ENCODE measurements at places on chromosomes 12 and 14. TPM values are rescaled to one million over a fixed set of nuclear protein-coding genes. Genes with fewer than 3 reads are reported as not detected.
A peak's percentile ranks its signal among the peaks of the same experiment; 100 is the strongest.

- no peak for DNase-seq
Measured at GRCh38 chr12:579420-580110, 83.7 kb downstream of the NINJ2 start.

DNA sequence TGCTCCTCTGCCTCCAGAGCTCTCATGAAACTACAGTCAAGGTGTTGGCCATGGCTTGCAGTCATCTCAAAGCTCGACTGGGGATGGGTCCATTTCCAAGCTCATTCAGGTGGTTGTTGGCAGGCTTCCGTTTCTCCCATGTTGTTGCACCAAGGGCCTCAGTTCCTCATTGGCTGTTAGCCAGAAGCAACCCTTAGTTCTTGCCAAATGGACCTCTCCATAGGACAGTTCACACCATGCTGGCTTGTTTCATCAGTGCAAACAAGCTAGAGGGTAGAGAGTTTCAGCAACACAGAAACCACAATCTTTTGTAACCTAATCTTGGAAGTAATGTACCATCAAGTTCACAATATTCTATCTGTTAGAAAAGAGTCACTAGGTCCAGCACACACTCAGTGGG lies 22.7 kb upstream of the PPM1A start:
- no peak for DNase-seq

DNA sequence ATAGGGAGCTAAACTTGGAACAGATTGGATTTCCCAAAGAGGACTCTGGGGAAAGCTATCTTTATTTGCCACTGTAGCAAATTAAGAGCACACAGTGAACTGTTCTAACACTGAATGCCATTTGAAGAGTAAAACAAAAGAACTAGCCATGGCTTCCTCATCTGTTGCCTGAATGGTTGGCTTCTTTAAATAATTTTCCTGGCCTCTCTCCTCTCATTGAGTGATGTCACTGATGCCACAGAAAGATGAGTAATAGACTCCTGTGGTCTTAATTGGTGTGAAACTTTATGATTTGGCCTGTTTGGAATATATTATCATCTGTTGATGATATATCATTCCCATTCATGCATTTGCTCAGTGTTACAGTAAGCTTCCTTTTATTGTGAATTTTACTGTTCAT lies 42.5 kb downstream of the WDR20 start:
- DNase-seq: no peak

DNA sequence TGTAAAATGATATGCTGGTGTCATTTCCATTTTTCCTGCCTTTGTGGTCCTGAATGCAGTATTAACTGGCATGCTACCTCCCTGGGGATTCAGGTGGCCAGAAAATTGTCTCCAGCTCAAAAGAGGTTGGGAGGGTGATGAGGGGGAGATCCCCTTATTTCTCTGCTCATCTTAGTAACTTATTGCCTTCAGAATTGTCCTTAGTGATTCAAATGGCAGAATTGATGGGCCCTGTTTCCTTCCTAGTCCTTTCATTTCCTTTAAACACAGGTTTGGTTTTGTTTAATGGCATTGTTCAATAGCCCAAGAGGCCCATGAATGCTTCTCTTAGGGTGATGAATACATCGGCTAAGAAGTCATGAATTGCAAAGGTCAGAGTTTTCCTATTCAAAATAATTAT lies 207.0 kb downstream of the SLC41A2 start:
- DNase-seq: no peak

DNA sequence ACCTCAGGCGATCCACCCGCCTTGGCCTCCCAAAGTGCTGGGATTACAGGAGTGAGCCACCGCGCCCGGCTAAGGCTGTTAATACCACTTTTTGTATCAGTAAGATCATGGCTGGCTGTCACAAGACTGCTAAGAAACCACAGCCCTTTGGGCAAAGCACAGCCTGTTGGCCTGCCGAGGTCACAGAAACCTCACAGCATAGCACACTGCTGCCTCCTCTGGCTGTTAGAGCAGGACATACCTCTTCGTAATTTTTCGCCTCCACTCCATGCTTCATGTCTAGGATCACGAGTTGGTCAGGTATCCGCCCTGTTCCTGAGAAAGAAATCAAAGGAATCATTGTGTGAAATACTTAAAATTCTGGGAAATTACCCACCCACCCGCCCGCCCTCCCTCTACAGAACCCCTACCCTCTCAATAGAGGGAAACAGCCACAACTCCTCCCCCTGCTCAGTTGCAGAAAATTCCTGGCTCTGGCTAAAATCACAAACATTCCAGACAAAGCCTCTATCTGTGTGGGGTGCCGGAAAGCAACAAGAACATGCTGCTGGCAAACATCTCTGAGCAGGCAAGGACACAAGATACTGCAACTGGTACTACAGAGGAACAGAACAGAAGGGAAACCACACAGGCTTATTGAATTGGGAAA lies 20.7 kb upstream of the NEK9 start:
- DNase-seq: no peak

GRCh38 chr14:84991021-84991420 lies 538.9 kb upstream of the FLRT2 start:
- no peak for DNase-seq

DNA sequence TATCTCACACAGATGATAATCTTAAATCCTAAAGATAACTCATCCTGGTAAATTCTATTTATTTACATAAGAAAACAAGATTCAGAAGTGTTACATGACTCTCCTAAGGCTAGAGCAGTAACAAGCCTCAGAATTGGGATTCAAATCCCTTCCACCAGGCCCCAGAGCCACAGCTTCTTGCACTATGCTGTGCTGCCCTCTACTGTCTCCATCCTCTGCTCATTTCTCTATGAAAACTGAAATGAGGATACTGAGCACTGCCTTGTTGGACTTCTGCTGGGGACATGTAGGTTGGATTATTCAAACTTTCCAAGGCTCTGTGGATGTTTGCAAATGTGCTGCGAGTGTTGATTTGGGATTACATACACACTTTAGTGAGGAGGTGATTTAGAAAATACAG lies 23.5 kb upstream of the C12orf50 start:
- DNase-seq: no peak

GRCh38 chr12:16329594-16329993 lies 17.9 kb upstream of the MGST1 start:
- DNase-seq: no peak

DNA sequence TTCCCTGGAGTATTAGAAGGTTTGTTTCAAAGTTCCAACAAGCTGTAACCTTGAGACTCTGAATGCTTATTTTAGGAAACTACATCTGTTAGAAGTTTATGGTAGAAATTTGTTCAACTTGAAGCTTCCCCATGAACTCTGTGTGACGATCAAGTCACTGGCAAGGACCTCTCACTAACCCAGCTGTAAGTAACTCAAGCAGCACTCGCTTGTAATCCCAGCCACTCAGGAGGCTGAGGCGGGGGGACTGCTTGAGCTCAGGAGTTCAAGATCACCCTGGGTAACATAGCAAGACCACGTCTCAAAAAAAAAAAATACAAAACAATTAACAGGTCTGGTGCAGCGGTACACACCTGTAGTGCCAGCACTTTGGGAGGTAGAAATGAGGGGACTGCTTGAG lies 25.6 kb downstream of the TESC start:
- no peak for DNase-seq

GRCh38 chr14:74018174-74018585 lies 908 bp downstream of the ENTPD5 start:
- peak; percentile 38 for DNase-seq

DNA sequence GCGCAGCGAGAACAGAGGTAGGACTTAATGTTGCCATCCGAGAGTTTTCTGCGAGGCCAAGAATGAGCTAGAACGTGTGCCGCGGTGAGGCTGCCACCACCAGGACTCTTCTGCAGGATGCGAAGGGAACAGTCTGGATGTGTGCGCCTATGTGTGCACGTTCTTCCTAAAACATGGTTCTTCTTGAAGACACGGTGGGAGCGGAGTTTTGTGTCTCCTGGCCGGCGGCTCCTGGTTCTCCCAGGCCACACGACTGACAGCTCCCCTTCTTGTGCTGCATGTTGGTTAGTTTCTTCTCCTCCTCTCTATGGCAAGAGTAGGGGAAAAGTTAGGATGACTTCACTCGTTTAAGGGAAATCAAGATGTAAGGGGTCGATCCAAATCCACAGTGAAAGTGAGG lies 56.2 kb upstream of the CORO1C start:
- no peak for DNase-seq

DNA sequence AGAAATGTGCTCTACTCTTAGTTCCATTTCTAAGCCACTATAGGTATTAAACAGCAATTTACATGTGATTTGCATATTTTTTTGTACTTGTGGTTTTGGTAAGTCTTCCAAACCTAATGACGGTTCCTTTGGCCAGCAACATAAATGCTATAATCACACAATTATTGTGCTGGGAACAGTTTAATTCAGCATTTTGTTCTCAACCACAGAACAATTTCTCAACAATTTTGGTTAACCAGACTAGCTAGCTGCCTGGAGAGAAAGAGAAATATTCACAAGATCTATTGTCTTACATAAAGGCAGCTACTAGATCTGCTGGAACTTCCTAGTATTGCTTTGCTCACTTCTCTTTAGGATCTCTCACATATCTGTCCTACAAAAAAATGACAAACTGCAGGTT lies 265.3 kb downstream of the SOX5 start:
- no peak for DNase-seq

- peak; percentile 86 for DNase-seq
Measured at GRCh38 chr14:49303946-49304516, 282.1 kb downstream of the RPS29 start.

DNA sequence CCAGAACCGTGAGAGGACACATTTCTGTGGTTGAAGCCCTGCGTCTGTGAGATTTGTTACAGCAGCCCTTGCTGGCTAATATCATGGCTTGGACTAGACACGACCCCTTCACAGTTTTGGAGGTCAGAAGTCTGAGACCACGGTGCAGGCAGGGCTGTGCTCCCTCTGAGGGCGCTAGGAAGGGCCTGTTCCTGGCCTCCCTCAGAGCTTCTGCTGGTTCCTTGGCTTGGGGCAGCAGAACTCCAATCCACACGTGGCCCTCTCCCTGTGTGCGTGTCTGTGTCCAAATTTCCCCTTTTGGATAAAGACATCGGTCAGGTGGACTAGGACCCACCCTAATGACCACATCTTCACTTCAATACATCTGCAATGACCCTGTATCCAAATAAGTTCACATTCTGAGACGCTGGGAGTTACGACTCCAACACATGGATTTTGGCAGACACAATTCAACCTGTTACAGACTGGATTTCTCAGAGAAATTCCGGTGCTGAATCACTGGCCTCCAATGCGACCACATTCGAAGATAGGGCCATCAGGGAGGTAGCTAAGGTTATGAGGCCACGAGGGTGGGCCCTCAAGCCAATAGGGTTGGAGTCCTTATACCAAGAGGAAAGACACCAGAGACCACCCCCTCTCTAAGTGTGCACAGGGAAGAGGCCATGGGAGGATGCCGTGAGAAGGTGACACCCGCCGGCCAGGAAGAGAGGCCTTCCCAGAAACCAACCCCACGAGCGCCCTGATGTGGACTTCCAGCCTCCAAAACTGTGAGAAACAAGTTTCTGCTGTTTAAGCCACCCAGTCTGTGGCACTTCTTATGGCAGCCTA lies 43.6 kb upstream of the PPP2R5C start:
- no peak for DNase-seq

- DNase-seq: no peak
Measured at GRCh38 chr14:99784508-99784907, 8.7 kb upstream of the EML1 start.

DNA sequence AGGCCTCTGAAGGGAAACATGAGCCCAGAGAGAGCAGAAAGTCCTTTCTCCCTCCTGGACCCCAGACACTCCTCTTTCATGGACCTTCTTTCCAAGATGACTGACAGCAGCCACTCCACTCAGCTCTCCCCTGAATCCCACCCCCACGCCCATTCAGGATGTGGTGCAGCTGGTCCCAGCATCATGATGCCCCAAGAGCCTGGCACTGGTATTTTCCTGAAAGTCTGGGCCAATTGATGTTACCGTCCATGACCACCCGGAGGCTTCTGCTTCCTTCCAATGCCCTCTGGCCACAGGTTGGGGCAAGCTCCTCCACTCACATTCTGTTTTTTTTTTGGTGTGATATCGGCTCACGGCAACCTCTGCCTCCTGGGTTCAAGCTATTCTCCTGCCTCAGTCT lies 112.6 kb downstream of the CALM1 start:
- DNase-seq: no peak

- no peak for DNase-seq
Measured at GRCh38 chr12:3302401-3303041, 188.5 kb upstream of the PRMT8 start.

DNA sequence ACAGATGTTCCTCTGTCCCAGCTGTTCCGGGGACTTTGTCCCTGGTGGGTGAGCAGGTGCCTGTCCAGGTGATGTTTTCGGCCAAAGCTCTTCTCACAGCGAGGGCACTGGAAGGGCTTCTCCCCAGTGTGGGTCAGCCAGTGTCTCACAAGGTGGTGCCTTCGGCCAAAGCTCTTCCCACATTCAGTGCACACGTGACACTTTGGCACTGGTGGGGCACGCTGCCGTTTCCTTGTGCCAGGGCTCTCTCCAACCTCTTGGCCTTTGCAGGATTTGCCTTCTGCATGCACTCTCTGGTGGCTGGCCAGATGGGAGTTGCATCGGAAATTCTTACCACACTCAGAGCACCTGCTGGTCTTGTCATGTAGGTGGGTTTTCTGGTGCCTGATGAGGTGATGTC lies 7.7 kb downstream of the ZNF641 start:
- no peak for DNase-seq

GRCh38 chr14:104592785-104593184 lies 11.8 kb downstream of the TMEM179 start:
- DNase-seq: no peak

DNA sequence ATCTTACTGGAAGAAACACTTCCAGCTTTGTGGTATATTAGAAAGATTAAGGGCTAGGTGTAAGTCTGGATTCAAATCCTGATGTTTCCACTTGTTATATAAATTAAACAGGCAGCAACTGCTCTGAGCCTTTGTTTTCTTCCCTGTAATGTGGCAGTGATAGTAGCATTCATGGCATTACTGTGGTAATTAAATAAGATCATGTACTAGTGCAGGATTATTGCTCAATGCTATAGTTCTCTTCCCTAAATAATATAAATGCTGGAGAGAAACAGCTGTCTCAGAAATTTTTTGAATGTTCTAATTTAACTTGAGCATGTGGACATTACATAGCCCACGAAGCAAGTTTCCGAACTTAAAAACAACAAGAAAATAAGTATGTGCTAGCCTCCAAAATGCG lies 5.4 kb downstream of the TMEM117 start:
- no peak for DNase-seq

GRCh38 chr12:90909069-90909770 lies 45.8 kb downstream of the CCER1 start:
- DNase-seq: peak; percentile 31

- DNase-seq: no peak
Measured at GRCh38 chr14:89485264-89485663, 68.2 kb upstream of the FOXN3 start.

GRCh38 chr14:86915406-86915805 lies 1077.6 kb downstream of the GALC start:
- no peak for DNase-seq

The IL26 gene
- polyA plus RNA-seq: not detected

The STXBP6 gene
- polyA plus RNA-seq: 9.8 TPM

The ACSS3 gene
- polyA plus RNA-seq: 27.4 TPM

The SCNN1A gene
- 80.1 TPM for polyA plus RNA-seq

The GPR135 gene
- 7.4 TPM for polyA plus RNA-seq

The EGLN3 gene
- polyA plus RNA-seq: 19.8 TPM

The PPFIA2 gene
- polyA plus RNA-seq: 5.0 TPM

The RBP5 gene
- polyA plus RNA-seq: 54.0 TPM

The OGFOD2 gene
- polyA plus RNA-seq: 14.5 TPM

The GPR84 gene
- 0.15 TPM for polyA plus RNA-seq

Measured in left kidney (tissue), 8 donors.